Stimulated activated CD4-positive, alpha-beta T cell treated with anti-CD3 and anti-CD28 coated beads, Interleukin-4, amount 100 ng/mL, for 24 hours (primary cell): ENCODE measurements at places on chromosomes 7 and 10.
A peak's percentile ranks its signal among the peaks of the same experiment; 100 is the strongest.

DNA sequence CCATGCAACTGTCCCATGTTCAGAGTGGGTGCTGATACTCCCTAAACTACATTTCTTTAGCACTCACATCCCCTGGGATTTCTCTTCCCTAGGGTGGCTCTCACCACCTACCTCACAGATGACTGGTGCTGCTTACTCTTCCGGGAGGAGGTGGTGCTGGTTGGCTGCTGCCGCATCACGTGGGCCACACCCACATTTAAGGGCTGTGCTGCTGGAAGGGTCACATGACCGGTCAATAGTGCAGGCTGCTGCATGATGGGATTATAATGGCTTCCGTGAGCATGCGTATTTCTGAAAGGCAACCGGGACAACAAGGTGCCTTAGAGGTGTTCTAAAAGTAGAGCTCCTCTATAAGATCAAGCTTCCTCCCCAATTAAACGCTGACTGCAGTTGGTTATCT is 76.8 kb downstream of the CLEC2L start:
- no peak for DNase-seq

- DNase-seq = no peak
Observed at GRCh38 chr7:139427029-139427420, 56.4 kb downstream of the KLRG2 start.

DNA sequence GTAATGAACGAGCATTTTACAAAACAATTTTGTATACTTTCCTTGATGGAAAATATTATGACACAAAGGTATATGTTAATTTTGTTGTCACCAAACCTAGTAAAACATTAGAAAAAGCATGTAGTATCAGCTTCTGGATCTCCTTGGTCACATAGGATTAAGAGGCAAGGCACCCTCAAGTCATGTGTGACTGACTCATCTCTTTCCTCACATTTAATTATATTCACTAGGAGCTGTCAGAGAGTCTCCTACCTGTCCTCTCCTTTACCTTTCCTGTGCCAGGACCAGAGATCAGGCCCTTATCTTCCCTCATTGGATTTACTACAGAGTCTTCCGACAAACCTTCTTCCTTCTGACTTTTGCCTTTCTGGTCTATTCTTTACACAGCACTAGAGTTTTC is 111.3 kb upstream of the RPA3 start:
- DNase-seq = no peak

DNA sequence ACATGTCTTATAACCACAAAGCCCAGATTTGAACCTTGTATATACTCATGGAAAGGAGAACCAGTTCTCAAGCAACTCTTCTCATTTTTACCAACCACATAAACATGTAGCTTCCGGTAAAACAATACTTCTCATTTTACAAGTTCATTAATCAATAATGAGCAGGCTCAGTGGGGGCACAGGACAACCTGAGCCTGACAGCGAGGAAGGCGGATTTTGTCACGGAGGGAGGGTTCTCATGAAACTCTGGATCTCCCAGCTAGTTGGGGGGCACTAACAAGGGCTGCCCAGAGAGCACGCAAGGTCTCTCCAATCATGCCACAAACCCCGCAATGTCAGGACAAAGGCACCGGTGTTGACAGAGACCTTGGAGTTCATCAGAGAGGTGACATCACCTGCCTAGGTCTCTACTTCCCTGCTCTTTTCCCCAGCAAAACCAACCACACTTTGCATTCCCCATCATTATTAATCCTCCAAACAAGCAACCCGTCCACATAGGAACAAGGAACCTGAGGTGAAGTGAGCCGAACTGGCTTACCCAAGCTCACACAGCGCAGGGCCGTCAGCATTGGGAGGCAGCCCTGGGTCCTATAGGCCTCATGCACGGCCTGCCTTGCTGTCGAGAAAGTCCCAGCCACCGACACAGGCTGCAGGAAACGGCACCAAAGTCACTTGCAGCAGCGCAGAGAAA is 192.1 kb upstream of the KLF14 start:
- DNase-seq = no peak

DNA sequence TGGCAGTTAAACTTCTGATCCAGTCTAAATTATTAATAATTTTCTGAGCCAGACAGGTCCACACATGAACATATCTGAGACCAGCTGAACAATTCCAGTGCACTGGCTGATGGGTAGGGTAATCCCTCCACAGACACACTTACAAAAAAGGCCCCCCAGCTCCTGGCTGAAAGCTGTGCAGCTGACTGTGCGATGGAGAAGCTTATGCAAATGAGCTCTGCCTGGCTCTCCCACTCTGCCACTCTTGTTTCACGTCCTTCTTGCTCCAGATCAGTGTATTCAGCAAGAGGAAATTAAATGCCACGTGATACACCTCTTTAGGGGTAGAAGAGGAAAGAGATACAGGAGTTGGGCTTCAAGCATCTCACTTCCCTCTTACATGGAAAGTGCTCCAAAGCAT is 76.4 kb upstream of the FEZF1 start:
- DNase-seq = no peak

DNA sequence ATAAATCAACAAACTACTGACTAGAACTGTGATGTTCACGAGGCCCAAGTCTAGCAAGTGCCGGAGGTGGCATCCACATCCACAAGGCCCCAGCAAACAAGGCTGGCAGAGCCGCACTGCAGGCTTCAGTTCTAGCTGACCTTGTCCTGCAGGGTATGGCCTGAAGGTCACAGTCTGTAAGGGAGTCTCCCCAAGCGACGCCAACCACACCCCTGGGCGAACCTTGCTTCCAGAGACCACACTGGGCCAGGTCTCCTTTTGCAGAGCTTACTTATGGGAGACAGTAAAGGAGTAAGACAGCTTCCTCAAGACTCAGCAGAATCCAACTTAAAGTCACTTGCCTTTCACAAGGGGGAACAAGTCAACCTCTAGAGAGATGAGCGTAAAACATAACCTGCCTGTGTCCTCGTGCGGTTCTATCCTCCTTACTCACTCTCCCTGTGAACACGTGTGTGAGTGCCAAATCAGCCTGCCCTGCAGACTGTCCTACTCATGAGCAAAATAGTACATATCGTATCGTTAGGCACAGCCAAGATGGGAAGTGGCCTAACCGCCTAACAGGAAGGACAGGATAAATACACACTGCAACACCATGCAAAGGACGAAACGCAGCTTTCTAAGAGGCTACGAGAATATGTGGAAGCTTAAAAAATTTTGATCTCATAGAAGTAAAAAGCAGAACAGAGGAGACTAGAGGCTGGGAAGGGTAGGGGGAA is 22.7 kb downstream of the FAM53B start:
- DNase-seq = peak; percentile 40

DNA sequence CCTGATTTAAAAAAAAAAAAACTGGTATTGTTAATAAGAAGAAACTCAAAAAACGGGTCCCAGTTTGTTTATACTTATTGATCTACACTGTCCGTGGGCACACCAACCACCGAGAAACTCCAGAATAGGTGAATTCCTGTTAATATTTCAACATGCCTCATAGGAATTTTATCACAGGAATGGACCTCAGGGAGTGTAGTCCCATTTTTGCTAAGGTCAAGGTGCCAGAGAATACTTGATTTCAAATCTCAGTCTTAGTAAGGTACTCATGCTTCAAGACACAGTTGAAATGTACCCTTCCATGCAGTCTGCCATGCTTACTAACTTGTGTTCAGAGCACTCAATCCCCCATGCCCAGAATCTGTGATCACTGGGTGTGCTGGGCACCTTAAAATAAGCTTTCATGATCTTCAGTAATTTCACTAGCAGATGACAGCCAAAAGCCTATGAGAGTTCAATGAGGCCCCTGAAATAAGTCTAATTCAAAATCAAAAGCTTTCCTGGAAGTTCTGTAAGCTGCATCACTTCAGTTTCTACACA is 385.7 kb downstream of the TNS3 start:
- no peak for DNase-seq

GRCh38 chr7:98514211-98515031 is 102.7 kb upstream of the NPTX2 start:
- DNase-seq = no peak

- no peak for DNase-seq
Observed at GRCh38 chr10:130043491-130043890, 67.1 kb downstream of the C10orf143 start.

GRCh38 chr7:148706368-148706767 is 7.7 kb downstream of the CUL1 start:
- DNase-seq = no peak

DNA sequence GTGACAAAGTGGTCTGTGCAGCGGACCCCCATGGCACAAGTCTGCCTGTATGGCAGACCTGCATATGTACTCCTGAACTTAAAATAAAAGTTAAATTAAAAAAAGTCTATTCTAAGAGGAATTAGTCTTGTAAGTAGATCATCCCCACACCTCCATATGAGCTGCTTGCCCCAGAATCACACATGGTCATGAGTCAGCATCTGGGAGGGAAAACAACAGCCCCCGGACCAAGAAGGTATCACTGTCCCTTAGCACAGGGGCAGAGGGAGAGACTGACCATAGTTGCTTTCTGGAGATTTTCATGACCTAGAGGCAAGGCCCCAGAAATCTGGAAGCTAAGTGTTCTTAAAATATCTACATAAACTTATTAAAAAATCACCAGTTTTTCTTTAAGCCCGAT is 86.6 kb upstream of the PDK4 start:
- DNase-seq = no peak

DNA sequence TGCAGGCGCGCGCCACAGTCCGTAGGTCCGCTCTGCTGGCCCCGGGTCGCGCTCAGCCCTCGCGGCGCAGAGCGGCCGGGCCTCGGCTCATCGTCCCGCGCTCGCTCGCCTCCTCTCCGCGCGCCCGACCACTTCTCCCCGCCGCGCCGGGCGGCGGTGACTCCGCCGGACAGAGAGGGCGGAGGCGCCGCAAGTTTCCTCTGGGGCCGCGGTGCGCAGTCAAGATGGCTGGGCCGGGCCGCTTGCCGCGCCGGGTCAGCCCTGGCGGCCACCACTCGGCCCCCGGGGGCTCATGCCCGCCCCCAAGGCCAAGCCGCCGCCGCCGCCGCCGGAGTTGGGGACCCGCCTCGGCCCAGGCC is 441 bp downstream of the FZD8 start:
- DNase-seq = no peak

DNA sequence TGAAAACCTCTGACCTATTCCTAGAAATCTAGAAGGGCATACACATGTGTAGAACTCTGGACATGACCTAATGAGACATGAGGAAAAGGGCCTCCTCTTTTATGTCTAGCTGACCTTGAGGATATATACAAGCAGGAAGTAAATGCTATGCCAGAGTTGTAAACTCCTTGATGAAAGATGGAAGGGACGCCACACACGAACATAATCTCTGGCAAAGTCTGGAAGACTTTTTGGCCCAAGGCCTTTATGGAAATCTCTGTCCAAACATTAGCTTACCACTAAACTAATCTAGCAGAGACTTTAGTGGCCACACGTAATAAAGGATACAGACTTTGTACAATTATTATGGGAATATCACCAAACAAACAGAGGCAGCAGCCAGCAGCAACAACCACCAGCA is 138.1 kb upstream of the THSD7A start:
- no peak for DNase-seq

GRCh38 chr10:86651021-86651471 is 3.3 kb upstream of the OPN4 start:
- DNase-seq = no peak

- DNase-seq = no peak
Observed at GRCh38 chr10:24715246-24715769, 8.4 kb downstream of the ARHGAP21 start.

- DNase-seq = no peak
Observed at GRCh38 chr7:16417906-16418305, 3.4 kb downstream of the CRPPA start.

- no peak for DNase-seq
Observed at GRCh38 chr10:115164220-115164619, 71.1 kb downstream of the ATRNL1 start.

GRCh38 chr7:101031082-101031481 is 11.2 kb downstream of the MUC17 start:
- DNase-seq = no peak

DNA sequence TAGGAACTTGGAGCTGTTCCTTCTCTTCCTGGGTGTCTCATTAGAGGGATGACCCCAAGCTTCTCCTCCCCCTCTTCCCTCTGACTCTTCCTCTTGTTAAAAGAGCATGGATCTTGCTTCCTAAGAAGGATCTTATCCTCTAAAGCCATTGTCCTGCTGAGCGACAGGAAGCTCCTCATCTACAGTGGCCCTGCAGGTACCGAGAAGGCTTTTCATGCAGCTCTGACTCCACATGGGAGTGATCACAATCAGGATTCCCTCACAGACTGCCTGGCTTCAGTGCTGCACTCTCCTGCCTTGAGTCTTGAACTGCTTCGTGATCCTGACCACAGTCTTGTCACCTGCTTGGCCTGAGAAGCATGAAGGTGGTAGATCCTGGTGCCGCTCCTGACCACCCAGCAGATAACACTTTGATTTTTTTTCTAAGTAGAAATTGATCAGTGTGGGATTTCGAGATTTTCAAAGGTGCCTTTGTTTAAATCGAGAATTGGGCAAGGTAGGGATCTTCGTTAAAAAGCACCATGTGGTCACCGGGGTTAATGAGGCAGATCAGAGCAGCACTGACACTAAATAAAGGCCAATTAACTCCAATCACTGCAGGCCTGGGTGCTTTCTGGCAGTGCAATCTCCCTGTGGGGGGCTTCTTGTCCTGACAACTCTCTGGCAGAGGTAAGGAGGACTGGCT is 376.4 kb downstream of the NRG3 start:
- DNase-seq = no peak

DNA sequence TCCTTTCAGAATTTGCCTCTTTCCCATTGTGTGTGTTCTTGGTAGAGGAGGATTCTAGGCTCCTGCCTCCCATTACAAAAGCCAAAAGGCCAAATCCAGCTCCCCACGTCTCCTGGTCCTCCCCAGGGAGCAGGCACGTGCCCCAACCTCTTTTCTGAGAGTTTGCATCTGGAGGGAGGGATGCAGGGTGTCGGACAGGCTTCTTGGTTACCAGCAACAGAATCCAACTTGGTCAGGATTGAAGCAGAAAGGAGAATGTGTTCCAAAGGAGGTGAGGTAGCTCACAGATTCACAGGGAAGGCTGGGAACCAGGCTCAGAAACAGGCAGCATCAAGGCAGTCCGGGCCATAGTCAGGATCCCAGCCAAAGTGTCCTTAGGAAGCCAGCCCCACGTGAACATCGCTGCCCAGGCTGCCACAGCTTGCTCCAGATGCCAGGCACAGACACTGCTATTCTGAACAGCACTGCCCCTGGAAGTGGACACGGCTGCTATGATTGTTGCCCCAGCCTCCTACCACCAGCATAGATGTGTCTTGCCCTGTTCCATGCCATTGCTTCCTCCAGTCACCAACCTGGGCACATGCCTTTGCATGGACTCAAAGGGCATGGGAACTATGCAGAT is 264.2 kb upstream of the ZMIZ1 start:
- DNase-seq = no peak

DNA sequence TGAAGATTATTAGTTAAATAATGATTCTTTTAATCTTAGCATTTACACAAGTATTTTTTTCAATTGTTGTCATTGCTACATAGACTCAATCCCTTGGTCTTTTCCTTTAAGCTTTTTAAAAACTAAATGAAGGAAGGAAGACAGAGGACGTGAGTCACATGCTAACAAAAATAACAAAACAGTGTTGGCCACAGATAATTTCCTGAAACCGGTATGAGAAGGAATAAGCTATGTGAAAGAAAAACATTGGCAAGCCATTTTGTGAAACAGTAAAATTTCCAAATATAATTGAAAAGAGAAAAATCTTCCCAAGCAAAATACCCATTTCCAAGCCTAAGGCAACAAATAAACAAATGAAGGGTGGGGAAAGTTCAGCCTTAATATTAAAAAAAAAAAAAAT is 223.0 kb downstream of the AHR start:
- no peak for DNase-seq
